Activated naive CD8-positive, alpha-beta T cell treated with anti-CD3 and anti-CD28 coated beads, Interleukin-2, amount 50 U/mL, for 16 hours (primary cell): ENCODE measurements at places on chromosomes 5 and 9.

DNA sequence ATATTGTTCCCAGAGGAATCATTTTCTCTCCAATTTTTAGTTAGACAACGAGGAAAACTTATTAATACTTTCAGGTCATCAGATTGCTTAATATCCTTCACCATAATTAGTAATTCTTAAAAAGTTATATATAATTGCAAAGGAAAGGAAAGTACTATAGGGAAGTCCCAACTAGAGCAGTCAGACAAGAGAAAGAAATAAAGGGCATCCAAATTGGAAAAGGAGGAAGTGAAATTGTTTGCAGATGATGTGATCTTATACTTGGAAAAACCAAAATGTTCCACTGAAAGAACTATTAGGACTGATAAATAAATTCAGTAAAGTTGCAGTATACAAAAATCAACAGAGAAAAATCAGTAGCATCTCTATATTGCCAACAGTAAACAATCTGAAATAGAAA lies 223.5 kb upstream of the MEF2C start:
- no peak for DNase-seq

- no peak for DNase-seq
Observed at GRCh38 chr9:131180454-131180853, 55.1 kb downstream of the NUP214 start.

GRCh38 chr5:78496373-78496772 lies 136.0 kb downstream of the SCAMP1 start:
- DNase-seq, result no peak

- DNase-seq, result no peak
Observed at GRCh38 chr5:63131626-63132285, 553.1 kb downstream of the LRRC70 start.

GRCh38 chr9:29449306-29449705 lies 1876.0 kb upstream of the C9orf72 start:
- no peak for DNase-seq

- no peak for DNase-seq
Observed at GRCh38 chr5:44862808-44863207, 54.1 kb downstream of the MRPS30 start.

GRCh38 chr5:7867260-7867659 lies 1.6 kb downstream of the FASTKD3 start:
- no peak for DNase-seq

DNA sequence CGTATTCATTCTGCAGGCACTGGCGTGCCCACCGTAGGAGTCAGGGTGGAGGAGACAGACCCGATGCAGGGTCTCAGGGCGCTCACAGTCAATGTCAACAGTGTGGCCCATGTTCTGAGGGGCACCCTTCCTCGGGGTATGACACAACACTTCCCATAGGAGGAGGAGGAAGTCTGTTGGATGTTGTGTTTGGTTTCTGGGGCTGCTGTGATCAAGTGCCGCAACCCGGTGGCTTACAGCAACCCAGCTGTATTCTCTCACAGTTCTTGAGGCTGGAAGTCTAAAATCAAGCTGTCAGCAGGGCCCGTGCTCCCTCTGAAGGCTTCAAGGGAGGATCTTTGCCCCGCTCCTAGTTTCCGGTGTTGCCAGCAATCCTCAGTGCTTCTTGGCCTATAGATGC lies 5.6 kb upstream of the HNRNPAB start:
- no peak for DNase-seq

DNA sequence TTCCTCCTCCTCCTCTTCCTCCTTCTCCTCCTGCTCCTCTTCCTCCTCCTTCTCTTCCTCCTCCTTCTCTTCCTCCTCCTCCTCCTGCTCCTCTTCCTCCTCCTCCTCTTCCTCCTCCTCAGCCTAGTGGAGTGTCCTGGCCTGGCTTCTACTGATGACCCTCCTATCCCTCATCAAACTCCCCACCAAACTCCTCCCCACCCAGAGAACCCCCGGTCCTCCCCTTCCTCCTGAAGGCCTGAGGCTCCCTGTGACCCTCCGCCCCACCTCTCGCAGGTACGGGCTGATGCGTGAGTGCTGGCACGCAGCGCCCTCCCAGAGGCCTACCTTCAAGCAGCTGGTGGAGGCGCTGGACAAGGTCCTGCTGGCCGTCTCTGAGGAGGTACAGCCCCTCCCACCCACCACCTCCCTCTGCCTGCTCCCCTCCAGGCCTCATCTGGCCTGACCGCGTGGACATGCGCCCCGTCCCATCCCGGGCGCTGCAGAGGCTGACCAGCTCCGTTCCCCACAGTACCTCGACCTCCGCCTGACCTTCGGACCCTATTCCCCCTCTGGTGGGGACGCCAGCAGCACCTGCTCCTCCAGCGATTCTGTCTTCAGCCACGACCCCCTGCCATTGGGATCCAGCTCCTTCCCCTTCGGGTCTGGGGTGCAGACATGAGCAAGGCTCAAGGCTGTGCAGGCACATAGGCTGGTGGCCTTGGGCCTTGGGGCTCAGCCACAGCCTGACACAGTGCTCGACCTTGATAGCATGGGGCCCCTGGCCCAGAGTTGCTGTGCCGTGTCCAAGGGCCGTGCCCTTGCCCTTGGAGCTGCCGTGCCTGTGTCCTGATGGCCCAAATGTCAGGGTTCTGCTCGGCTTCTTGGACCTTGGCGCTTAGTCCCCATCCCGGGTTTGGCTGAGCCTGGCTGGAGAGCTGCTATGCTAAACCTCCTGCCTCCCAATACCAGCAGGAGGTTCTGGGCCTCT lies 10.6 kb downstream of the FGFR4 start:
- no peak for DNase-seq

- DNase-seq, result no peak
Observed at GRCh38 chr5:58836351-58836750, 253.5 kb downstream of the RAB3C start.

GRCh38 chr5:9231842-9232241 lies 314.0 kb downstream of the SEMA5A start:
- DNase-seq, result no peak

DNA sequence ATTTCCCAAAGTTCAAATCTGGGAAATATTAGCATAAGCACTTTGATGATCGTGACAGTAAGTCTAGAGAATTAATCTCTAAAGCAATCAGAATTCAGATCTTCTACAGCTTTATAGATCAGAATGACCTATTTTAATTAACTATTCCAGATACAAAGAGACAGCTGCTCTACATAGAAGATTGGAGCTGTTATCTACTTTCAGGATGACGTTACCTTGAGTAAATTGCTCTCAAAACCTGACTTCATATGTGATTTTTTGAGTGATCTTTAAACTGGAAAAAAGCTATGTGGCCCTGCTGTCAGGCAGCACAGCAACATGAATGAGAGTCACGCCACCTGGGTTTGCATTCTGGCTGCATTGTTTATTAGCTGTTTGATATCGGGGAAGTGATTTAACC lies 259.9 kb upstream of the CDH6 start:
- DNase-seq, result no peak

DNA sequence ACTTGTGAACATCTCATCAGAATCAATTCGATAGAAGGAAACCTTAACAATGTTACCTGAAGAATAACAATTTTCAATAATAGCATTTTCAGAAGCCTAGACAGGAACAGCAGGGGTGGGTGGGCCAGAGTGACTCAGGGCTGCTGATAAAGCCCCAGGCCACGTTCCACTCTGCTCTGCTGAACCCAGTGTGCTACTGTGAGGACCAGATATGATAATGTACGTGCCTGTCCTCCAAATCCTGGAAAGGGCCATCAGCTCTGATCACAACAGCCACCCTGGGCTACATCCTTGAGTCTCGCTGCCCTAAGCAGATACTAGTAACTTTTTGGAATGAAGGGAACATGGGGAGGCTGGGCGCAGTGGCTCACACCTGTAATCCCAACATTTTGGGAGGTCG lies 91.3 kb downstream of the PRRT1B start:
- no peak for DNase-seq

GRCh38 chr5:56763711-56764466 lies 51.5 kb upstream of the MAP3K1 start:
- DNase-seq, result no peak

GRCh38 chr5:143636931-143637528 lies 174.9 kb upstream of the HMHB1 start:
- no peak for DNase-seq

- no peak for DNase-seq
Observed at GRCh38 chr9:89634995-89635742, 30.4 kb downstream of the GADD45G start.

GRCh38 chr9:37683531-37684371 lies 33.0 kb downstream of the FRMPD1 start:
- no peak for DNase-seq
